ENCODE measurements at places on chromosomes 13 and 19.

DNA sequence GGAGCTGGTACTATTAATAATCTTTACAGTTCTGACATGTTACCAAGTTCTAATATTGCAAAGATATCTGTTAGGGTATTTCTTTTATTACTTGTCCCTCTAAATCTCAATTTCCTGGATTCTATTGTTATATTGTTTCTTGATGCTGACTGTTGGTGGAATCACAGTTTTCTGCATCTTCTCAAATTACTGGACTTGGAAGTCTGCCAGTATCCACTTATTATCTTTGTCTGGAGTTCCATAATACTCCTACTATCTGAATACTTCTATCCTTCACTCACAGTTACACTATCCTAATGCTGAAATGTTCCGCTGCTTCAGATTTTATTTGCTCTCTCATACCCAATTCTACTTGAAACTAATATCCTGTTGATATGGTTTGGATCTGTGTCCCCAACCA, 1985.7 kb upstream of the PRR20A start:
- no peak for DNase-seq

DNA sequence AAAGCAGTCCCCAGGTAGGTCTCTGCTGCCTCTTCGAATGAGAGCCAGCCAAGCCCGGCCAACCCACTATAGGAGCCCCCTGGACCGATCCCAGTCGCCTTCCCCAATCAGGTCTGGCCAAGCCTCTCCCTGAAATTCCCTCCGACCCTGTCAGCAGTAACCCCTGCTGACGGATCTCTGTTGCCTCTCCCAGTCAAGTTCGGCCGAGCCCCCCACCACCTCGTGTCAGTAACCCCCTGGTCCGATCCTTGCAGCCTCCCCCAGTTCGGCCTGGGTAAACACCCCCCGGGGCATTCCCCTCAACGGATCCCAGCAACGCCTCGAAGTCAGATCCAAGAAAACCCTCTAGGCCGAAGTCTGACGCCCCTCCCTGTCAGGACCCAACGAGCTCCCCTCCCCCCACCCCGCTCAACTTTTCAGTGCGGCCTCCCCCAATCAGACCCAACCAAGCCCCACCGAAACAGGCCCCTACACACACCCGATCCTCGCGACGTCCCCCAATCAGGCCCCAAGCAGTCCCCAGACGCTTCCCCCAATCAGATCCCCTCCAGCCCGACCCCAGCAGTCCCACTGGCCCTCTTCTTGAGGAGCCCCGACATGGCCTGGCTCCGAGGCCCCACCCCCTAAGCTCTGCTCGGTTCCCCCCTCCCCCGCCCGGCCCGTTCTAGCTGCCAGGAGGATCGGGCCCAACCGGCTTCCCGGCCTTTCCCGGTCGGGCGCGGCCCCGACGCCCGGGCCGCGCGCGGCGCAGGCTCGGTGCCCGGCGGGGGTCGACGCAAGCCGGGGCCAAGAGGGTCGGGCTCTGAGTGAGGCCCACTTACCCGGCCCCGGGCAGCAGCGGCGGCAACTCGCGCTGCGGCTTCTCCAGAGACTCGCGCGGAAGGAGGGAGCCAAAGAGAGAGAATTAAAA, 1.8 kb downstream of the TNPO2 start:
- peak; percentile 64 for DNase-seq

DNA sequence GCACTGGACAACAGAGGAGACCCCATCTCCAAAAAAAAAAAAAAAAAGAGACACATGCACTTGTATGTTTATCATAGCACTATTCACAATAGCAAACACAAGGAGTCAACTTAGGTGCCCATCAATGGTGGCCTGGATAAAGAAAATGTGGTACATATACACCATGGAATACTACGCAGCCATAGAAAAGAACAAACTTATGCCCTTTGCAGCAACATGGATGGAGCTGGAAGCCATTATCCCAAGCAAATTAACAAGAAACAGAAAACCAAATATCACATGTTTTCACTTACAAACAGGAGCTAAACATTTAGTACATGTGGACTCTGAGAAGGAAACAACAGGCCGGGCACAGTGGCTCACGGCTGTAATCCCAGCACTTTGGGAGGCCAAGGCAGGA, 155.7 kb downstream of the ABCC4 start:
- DNase-seq: no peak

GRCh38 chr19:10214784-10215183, 16.3 kb downstream of the S1PR2 start:
- DNase-seq: no peak

DNA sequence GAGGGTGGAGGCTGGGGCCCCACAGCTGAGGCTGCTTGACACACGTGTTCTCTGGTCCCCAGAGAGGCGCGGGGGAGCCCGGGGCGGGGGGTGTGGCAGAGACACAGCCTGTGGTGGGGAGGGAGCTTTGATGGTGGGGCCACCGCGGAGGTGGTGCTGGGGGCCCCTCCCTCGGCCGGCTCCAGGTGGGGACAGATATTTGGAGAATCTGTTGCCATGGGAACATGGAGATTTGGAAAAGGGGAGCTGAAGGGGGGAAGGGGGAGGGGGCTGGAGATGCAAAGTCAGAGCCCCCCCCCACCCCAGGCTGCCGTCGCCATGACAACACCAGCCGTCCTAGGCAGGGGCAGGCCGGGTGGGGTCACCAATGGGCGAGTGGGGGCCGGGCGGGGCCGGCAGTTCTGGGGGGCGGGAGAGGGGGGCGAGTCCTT, 1.2 kb downstream of the PRKCG start:
- DNase-seq: peak; percentile 57

DNA sequence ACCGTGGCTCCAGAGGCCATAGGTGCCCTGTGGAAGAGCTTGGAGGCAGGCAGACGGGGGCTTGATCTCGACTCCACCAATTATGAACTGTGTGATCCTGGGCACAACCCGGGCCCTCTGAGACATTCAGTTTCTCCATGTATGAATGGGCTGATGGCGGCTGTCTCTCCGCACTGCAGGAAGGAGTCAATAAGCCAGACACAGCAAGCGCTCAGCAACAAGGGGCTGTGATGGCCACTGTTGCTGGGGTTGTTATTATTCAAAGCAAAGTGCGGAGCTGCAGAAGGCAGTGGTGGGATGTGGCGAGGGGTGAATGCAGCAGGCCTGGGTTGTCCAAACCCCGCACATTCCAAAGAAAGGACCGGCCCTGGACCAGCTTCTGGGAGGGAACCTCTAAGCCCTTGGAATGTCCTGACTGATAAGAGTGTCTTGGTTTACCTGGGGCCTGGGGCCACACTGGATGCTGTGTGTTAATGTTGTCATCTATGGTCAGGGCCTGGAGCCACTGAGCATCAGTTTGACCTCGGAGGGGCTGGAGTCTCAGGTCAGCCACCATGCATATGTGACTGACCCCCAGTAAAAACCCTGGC, 8.3 kb downstream of the TMEM143 start:
- no peak for DNase-seq

DNA sequence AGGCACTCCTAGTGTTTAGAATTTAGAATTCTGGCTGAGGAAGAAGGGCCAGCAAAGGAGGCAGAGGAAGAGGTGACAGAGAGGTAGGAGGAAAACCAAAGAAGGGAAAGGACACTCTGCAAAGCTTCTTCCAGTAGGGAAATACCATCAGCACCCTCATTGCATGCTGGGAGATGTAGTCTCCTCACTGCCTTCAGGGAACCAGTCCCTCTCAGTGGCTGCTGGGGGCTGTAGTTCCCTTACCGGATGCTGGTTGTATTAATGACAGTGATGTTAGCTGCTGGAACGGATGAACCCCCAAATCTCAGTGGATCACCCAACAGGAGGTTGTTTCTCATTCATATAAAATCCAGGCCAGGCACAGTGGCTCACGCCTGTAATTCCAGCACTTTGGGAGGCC, 10.1 kb downstream of the GRIN2D start:
- DNase-seq: peak; percentile 64

Measured in CD4-positive, alpha-beta T cell treated with Interferon gamma for 1 hour (primary cell).